ENCODE measurements at places on chromosomes 11 and 22.

- DNase-seq: no peak
Observed at GRCh38 chr22:46721501-46722085, 16.5 kb downstream of the CERK start.

GRCh38 chr11:128757886-128758612, 64.2 kb downstream of the FLI1 start:
- no peak for DNase-seq

- DNase-seq: no peak
Observed at GRCh38 chr11:60953781-60954180, 1.8 kb upstream of the SLC15A3 start.

GRCh38 chr11:128379587-128380580, 207.5 kb downstream of the ETS1 start:
- DNase-seq: no peak

GRCh38 chr11:14109742-14110141, 147.2 kb downstream of the SPON1 start:
- DNase-seq: no peak

DNA sequence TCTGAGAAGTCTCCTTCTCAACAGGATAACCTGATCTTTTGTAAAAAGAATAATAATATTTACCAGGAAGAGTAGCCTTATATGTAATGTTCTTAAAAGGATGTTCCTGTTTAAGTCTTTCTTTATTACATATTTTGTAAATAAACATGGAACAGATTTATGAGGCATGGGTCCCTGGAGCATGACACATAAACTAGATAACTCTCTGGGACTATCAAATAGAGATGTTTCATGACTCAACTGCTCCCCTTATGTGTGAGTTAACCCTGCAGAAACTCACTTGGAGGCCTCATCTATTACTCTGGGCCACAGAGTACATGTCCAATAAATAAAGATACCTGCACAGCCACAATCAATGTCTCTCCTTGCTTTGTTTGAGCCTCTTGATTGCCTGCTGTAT, 64.6 kb downstream of the GDPD4 start:
- no peak for DNase-seq
